Stimulated activated CD8-positive, alpha-beta memory T cell treated with anti-CD3 and anti-CD28 coated beads, Interleukin-12 subunit alpha, Interleukin-12 subunit beta, amount 100 ng/mL, for 1 hour (primary cell): ENCODE measurements at places on chromosomes 3 and 15.

DNA sequence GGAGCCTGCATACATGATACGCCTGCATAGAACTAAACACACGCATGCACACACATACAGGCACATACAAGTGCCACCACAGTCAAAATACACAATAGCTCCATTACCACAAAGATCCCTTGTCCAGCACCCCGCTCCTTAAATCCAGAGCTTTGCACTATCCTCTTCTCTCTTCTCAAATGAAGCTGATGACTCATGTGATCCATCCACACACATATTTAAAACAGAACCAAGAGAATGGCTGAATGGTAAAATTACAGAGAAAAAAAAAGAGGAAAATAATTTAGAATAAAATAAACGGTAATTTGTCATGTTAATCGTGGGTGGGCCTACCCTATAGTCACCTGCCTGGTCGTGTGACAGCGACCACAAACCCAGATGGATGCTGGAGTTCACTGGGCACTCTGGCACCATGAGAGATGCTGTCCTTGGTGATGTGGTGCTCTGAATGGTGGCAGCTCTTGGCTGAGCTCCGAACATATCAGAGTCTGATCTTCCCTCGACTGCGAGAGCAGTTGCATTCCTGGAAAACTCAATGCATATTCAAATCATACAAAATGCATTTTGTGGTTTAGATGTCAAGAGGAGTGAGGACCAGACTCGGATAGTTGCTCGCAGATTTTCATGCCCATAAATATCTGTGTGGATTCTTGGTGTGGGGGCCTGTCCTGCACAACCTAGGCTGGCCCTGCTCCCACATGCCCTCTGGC lies 8.9 kb downstream of the IQSEC1 start:
- DNase-seq, result no peak

- DNase-seq, result no peak
Observed at GRCh38 chr3:15038306-15038705, 26.8 kb downstream of the MRPS25 start.

- DNase-seq, result no peak
Observed at GRCh38 chr3:100128565-100128964, 14.3 kb upstream of the FILIP1L start.

- no peak for DNase-seq
Observed at GRCh38 chr3:28972921-28973320, 307.9 kb upstream of the RBMS3 start.

- no peak for DNase-seq
Observed at GRCh38 chr15:27955087-27955486, 144.0 kb downstream of the OCA2 start.

- DNase-seq, result no peak
Observed at GRCh38 chr15:27690290-27690689, 408.8 kb downstream of the OCA2 start.

DNA sequence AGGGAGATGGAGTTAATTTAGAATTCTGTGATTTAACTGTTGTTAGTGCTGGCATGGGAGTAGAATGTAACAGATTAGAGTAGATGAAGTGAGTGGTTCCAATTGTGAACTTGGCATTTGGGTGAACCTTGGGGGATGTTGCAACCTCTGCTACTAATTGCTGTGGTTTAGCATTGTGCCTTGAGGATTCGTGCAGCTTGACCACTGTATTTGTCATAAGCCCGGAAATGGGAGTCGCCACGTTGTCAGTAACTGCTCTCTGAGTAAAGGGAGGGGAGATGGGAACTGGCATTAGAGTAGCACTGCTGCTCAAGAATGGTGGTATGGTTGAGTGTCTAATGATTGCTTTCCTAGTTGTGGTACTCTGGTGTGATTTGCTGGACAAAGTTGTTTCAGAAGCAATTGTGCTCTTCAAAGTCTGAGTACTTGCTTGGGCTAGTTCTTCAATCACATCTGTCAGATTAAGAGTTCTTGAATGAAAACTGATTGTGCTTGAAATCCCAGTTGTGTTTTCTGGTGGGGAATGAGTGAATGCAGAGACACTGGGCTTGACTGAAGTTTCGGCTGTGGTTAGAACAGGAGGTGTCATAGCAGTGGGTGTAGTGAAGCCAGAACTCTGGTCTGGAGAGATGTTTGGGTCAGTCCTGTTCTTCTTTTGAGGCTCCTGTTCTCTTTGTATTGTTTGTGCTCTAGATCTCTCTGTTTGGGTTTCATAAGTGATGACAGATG lies 15.4 kb downstream of the IGSF10 start:
- DNase-seq, result no peak
